ENCODE measurements at places on chromosomes 6 and 20. TPM values are rescaled to one million over a fixed set of nuclear protein-coding genes. Genes with fewer than 3 reads are reported as not detected.

SPEF1 gene
- under 0.01 TPM for total RNA-seq

OLIG3 gene
- not detected for total RNA-seq

HLA-DRA gene
- total RNA-seq, result not detected

CDC25B gene
- 46.2 TPM for total RNA-seq

EFCAB8 gene
- total RNA-seq, result 0.32 TPM

OPN5 gene
- not detected for total RNA-seq

CTCFL gene
- total RNA-seq, result not detected

RSPO3 gene
- total RNA-seq, result 0.32 TPM

FAM83C gene
- not detected for total RNA-seq

Data from fibroblast of villous mesenchyme (primary cell).